NCI-H2029 treated with DMSO at 0.1 percent for 48 hours (cell line): ENCODE measurements at places on chromosomes 7 and 10.

DNA sequence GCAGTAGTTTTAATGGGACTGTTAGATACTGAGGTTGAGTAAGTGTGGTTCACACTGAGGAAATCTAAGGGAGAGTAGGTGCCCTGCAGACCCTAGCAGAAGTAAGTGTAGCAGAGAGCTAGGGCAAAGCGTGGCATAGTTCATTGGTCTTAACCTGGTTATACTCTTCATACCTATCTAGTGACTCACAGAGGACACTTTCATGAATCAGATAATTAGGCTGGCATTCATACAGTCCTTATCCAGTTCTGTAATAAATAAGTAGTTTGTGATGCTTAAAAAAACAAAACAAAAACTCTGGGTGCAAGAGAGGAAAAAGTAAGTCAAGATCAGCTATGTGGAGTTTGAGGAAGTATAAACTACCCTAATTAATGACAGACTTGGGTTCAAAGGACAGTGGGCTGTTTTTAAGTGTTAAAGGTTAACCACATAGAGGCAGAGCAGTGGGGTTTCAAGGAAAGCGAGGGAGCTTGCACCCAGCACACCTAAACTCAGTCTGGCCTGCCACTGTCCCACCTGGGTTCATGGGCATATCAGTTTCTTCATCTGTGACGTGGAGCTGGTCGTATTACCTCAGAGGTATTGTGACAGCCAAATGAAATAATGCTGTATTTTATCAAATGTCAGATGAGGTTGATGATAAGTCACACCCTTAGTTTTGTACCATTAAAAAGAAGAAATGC lies 27.1 kb downstream of the LMTK2 start:
- DNase-seq = no peak

- DNase-seq = no peak
Observed at GRCh38 chr7:151721694-151722093, 155.2 kb downstream of the PRKAG2 start.

DNA sequence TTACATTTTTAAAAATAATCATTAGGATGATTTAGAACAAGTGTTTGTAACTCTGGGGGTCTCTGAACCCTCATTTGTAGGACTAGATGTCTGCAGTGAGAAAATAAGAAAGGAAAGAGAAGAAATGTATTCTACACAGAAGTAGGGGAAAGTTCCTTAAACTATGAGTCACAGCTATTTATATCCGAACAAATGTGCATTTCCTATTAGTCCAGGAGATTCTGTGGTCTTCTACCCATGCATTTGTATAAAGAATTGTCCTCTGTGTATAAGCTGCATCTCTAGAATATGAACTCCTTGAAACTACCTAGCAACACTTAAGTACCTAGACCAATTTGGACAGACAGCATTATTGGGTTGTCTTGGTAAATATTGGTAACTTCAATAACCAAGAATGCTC lies 15.9 kb upstream of the CD36 start:
- DNase-seq = no peak

DNA sequence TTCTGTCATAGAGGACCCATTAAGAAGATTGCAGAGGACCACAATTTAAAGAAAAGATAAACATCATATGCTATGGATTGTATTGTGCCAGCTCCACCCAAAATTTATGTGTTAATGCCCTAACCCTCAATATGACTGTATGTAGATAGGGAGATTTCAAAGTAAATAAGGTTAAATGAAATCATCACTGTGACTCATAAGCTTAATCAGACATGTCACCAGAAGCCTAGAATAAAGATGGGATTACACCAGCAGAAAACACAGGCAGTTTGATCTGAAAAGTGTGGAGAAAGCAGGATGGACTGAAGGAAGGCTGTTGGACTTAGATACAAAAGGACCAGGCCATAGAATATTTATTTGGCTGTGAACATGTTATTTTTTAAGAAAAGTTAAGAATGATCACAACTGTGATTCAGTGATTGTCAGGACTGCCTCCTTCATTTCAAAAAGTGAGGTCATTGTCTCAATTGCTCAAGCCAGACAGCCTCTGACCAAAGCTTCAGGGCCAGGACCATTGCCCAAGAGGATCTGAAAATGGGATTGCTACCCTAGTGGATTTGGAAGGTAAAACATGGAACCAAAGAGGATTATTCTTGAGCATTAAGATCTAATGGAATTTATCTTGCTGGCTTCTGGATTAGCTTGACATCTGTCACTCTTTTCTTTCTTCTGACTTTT lies 270.8 kb upstream of the POM121L12 start:
- no peak for DNase-seq

- DNase-seq = peak; percentile 12
Observed at GRCh38 chr7:51160990-51161615, 155.5 kb downstream of the COBL start.

DNA sequence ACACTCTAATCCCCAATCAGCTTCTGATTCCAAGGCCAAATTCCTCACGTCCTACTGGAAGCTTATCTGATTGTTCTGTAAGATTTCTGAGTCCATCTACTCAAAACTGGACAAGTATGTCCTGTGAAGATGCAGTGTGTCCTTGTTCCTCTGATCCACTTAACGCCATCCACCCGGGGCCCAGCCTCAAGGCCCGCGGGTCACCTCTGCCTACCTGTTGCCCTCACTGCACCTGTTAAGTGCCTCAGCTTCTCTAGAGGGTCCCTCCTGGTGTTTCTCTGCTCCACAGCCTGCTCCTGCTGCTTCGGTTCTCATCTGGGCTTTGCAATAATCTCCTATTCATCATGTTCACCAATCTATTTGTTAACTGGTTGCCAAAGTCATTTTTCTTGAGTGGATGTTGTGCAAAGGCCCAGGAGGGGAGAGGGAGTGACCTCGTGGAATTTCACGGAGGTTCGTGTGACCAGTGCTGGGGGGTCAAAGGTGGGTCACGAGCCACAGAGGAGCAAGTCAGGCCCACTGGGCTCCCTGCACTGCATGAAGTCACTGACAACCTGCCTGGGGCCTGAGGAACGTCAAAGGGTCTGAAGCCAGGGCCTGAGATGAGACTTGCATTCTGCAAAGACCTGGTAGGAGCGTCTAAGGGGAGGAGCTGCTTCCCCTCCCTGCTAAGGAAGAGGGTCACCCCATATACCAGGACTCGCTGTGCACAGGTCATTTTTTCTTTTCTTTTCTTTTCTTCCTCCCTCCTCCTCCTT lies 338.1 kb downstream of the WDR37 start:
- no peak for DNase-seq

GRCh38 chr10:43229208-43230061 lies 37.4 kb downstream of the RASGEF1A start:
- DNase-seq = no peak

GRCh38 chr10:6701289-6701688 lies 121.2 kb upstream of the PRKCQ start:
- DNase-seq = no peak

GRCh38 chr10:132909491-132910071 lies 32.8 kb downstream of the CFAP46 start:
- no peak for DNase-seq

GRCh38 chr10:35517431-35518181 lies 87.5 kb upstream of the GJD4 start:
- no peak for DNase-seq

DNA sequence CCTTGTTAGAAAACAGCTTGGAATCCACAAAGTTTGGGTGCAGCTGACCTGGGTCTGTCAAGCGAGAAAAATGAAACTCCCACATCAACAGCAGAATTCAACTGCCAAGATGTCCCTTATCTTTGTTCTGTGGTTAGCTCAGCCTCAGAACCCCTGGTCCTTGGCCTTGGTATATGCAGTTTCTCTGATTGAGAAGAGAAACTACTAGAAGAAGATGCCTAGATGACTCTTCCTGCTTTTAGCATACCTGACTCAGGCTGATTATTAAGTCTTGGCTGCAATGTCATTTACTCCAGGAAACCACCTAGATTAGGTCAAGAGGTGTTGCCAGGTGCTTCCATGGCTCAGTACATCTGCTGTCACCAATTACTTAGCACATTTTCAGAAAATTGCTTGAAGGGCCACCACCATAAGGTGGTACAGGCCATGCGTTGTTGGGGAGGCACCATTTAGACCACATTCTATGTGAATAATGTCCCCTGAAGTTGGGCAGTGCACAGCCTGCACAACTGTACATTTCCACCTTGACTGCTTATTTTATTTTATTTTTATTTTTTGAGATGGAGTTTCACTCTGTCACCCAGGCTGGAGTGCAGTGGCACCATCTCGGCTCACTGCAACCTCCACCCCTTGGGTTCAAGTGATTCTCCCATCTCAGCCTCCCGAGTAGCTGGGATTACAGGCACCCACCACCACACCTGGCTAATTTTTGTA lies 59.4 kb upstream of the ZNF438 start:
- no peak for DNase-seq

DNA sequence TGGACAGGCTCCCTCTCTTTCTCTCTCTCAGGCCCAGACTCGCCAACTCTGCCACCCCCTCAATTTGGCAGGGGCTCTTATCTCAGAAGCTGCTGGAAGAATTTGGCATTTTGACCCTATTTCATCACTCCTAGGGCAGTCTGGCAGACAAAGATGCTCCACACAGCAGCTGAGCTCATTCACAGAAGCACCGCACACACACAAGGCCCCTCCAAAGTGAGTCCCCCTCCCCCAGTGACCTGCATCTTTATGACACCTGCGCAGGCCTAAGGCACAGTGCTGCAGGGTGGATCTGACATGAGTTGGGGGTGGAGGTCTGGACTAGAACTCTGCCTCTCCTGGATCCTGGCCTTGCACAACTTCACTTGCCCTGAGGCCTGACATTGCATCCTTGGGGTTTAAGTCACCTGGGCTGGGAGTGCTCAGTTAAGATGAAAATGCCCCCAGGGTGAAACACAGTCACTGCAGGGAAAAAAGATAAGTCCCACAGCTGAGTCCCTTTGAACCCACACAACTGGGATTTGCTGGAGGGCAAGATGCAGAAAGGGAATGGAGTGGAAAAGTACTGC lies 41.1 kb upstream of the DUSP5 start:
- no peak for DNase-seq

GRCh38 chr10:127215866-127216265 lies 19.5 kb upstream of the INSYN2A start:
- no peak for DNase-seq

DNA sequence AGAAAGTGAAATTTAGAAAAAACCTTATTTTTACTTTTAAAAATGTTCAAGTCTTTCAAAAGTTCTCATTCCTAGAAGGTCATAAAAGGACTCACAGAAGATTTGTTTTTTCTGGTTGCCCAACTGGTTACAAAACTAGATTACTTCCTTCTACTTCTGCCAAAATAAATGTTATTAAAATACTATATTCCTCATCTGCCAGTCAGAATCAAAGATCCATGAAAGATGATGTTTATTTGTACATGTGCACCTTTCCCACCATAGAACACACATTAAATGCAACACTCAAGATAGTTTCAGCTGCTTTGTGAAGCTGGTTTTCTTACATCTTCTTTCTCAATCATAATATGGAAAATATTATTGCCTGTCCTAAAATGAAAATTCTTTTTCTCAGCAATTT lies 465.4 kb downstream of the ETV1 start:
- no peak for DNase-seq

DNA sequence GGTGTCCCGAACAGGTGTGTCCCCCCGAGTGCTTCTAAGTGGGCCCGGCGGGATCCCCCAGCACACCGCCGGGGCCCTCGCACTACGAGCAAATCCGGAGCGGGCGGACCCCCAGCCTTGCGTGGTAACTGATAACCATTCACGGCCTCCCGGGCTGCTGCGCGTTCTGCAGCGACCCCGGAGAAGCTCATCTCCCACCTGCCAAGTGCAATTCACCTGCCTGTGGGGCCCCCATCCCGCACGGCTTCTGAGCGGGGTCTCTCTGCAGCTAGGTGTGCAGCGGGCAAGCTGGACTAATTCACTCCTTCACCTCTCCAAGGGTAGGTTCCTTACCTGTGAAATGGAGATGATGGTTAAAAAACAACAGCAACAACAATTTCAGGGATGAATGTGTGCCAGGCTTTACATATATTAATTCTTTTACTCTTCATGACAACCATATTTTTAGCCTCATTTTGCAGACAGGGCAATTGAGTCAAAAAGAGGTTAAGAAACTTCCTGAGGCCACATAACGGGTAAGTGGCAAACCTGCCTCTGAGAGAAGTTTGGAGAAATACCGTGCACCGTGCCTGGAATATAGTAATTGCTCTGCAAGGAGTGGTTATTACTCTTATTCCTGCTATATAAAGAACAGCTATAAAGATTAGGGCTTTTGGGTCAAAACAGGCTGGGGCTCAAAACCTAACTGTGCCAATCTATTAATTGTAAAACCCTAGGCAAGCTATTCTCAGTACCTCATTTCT lies 652 bp upstream of the PODXL start:
- DNase-seq = no peak

GRCh38 chr10:79488336-79488735 lies 24.0 kb upstream of the EIF5AL1 start:
- DNase-seq = no peak

- no peak for DNase-seq
Observed at GRCh38 chr7:83996879-83997278, 197.7 kb downstream of the SEMA3A start.

- no peak for DNase-seq
Observed at GRCh38 chr10:120942806-120943413, 91.7 kb downstream of the WDR11 start.

GRCh38 chr7:107917763-107918651 lies 27.0 kb downstream of the DLD start:
- no peak for DNase-seq

DNA sequence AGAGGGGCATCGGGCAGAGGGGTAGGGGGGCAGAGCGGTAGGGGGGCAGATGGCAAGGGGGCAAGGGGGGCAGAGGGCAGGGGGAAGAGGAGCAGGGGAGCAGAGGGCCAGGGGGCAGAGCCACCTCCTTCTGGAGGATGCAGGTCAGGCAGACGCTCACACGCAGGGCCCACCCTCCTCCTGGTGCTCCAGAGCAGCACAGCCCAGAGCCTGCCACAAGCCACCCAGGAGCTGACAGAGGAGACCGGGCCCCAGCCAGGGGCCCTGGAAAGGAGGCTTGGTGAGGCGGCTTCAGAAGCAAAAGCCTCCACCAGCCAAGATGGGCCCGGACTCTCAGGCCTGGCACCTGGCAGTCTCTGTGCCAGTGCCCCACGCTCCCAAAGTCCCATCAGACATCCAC lies 13.1 kb downstream of the MAD1L1 start:
- no peak for DNase-seq

DNA sequence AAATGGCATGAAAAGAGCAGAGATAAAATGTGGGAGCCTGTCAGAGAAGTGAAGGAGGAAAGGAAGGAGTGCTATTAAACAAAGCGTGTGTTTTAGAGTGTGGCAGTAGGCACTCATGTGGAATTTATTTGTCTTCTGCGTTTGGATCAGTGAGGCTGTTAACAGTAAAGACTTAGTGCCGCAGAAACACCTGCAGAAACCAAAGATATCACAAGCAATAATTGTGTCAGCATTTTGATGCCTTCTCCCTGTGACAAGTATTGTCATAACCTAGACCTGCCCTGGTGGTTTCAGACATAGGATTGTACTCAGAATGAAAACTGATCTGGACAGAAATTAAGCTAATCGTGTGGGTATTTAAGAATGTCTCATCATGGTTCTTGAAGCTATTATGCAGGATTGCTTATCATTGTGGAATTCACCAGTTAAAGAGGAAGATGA lies 191.0 kb downstream of the CAMK1D start:
- no peak for DNase-seq

GRCh38 chr7:8068892-8069686 lies 100.5 kb downstream of the GLCCI1 start:
- no peak for DNase-seq

GRCh38 chr10:76395251-76395650 lies 963.8 kb downstream of the LRMDA start:
- DNase-seq = no peak
